CD8-positive, alpha-beta memory T cell (primary cell): ENCODE measurements at places on chromosomes 7 and 10. TPM values are rescaled to one million over a fixed set of nuclear protein-coding genes. Genes with fewer than 3 reads are reported as not detected.

- DNase-seq: no peak
Observed at GRCh38 chr10:36324831-36325230, 682.7 kb upstream of the FZD8 start.

- DNase-seq: no peak
Observed at GRCh38 chr10:1203704-1204103, 147.5 kb downstream of the WDR37 start.

DNA sequence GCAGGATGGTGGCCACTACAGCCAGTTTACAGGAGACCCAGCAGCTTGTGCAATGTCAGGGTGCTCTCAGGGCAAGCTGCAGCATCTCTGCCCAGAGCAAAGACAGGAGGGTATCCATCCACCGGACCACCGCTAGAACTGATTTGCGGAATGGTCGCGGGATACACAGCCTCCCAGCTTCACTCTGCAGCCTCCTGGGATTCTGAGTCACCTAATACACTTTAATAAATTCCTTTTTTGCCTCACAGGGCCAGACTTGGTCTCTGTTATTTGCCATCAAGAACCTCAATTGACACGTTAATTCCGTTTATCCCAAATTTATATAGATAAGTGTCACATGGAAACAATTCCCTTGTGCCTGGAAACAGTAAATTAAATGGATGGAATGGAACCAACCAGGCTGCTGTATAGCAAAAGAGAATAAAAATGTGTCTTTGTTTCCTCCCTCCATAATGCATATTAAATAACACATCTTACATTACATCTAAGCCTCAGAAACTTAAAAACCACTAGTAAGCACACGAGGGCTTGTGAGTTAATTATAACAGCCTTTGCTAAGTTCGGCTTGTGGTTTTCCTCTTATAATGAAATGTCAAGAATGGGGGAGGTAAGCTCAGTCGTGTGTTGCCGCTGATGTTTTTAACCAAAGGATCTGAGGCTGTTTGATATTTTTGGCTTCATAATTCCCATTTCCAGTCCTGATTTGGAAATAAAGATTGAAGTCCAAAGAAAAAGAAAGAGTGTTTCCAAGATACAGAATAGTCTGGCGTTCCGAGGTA, 52.1 kb downstream of the ADRB1 start:
- DNase-seq: no peak

DNA sequence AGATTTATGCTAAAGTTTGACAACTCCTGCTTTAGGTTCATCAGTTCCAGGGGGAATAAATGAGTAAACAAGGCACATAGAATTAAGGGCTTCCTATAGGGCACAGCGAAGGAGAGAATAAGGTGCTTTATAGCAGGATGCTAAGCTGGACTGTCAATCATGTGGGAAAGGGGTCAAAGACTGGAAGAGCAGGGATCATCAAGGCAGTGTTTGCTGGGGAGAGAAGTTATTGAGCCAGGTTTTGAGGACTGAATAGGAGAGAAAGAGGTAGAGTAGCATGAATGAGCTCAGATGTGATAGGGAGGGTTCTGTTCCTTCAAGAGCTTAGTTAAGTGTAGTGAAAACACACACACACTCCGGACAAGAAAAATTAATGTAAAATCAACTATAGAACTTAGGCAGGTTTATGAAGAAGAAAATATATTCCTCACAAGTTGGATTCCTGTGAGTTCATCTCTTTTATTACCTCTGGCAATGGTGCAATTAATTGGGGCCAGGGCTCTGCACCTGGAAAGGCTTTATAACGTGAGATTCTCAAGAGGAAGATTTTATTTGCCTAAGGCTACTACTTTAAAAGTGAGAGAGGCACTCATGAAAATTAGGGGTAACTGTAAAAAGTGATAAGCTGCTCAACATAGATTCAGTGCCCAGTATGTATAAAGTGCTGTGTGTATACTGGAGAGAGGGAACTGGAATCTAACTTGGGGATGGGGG, 222.4 kb downstream of the AUTS2 start:
- no peak for DNase-seq

- DNase-seq: no peak
Observed at GRCh38 chr10:132188331-132188730, 1.6 kb downstream of the DPYSL4 start.

DNA sequence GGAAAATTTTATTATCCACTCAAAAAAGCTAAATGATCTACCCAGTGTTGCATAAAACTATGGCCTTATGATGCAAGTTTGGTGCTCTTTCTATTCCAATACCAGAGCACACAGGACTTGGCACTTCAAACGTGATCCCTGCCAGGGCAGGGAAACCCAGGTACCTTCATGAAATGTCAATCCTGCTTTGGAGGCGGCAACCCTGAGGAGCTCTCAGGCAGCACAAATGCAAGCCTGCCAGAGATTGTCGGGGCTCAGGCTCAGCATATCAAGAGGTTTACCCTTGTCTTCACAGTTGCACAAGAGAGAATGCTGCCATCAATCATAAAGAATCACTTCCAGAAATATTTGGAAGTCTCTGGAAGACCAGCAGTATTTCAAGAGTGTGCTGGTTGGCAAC, 151.5 kb downstream of the GLI3 start:
- no peak for DNase-seq

DNA sequence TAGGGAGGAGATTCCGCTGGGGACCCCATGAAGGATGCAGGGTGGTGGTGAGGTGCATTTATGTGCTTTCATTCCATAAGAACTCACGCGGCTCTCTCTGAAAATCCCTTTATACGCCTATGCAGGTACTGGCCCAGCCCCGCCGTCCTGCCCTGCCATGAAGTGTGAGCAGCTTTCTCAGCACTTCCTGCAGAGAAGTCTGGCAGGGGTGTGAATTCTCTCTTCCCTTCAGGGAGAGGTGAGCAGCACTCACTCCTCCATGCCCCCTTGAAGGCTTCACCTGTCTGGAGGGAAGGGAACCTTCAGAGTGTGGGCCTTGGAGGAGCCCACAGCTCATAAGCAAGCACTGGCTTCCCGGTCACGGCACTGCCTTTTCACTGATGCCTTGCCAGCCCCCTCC, 34.0 kb downstream of the PPP2R2D start:
- no peak for DNase-seq

GRCh38 chr10:60021361-60021760, 115.0 kb upstream of the CCDC6 start:
- no peak for DNase-seq

GRCh38 chr10:130854151-130854550, 457.4 kb downstream of the TCERG1L start:
- DNase-seq: no peak

GRCh38 chr10:116164291-116164690, 108.7 kb downstream of the GFRA1 start:
- DNase-seq: no peak

- no peak for DNase-seq
Observed at GRCh38 chr10:49415846-49416245, 20.0 kb upstream of the DRGX start.

GRCh38 chr7:140923358-140924006, 1.2 kb downstream of the BRAF start:
- no peak for DNase-seq

DNA sequence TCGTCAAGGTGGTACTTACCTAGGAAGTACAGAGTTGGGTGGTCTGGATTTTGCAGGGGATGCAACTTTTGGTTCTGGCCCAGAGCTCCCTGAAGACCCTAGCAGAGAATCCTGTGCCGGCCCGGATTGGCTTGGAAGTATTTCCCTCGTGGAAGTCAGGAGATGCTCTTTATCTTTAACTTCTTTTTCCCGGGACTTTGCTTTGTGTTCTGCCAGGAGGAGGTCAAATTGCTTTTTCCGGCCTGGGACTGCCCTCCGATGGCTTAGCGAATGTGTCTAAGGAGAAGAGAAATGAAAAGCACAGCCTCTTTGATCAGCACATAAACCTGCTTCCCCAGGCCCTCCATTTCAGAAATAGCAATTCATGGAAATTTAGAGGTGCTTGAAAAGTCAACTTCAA, 57.0 kb upstream of the EFCAB10 start:
- DNase-seq: no peak

DNA sequence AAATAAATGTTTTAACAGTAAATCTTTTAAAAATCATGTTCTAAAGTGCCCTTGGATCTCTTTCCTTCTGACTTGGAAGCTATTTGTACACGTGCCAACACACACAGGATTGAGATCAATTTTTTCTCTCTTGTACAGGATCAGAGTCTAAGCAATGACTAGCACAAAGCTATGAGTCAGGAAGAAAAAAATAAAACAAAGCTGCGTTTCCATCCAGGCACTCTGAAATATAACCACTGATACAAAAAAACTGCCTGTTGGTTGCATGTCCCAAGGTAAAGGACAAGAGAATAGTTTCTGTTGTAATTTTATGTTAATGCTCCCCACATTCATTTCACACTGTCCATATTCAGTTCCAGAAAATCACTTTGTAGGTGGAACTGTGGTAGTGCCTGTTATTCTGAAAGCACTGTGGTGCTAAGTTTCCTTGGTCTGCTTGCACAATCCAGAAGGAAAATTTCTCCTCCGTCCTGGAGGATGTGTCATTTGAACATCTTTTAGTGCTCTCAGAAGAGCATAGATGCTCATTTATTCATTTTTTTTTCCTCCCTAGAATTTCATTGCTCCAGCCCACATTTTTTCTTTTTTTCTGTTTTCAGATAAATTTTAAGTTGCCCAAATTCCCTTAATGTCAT, 113.4 kb downstream of the PLXDC2 start:
- no peak for DNase-seq

- DNase-seq: no peak
Observed at GRCh38 chr7:111650456-111650999, 88.2 kb upstream of the IMMP2L start.

DNA sequence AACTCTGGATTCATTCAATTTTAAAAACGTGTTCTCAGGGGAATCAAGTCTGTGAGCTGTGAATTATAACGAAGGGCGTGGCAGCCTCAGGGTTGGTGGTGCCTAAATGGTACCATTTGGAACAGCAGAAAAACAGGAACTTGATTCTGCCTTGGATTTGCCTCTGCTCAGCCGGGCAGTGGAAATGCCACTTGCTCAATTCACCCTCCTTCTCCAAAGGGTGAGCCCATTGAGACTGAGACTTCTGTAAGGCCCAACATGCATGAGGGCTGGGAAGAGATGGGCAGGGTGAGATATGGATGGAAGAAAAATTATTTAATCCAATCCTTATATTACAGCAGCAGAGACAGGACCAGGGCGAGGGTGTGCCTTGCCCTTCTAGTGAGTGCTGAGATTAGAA, 107.1 kb upstream of the HABP2 start:
- DNase-seq: no peak

DNA sequence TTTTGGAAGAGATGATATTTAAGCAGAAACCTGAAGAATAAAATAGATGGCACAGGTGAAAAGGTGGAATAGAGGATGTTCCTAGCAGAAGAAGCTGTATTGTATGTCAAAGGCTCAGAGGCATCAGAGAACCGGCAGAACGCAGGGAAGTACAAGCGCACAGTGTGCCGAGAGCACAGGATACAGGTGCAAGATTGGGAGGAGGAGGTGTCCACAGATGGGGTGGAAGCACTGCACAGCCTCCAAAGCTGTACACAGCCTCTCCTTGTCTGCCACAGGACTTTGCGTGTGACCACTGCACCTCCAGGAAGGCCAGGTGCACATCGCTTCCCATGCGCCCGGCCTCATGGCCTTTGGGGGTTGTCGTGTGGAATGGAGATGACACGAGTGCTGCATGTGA, 23.3 kb upstream of the SEC61G start:
- no peak for DNase-seq

- no peak for DNase-seq
Observed at GRCh38 chr10:35895331-35895730, 253.2 kb upstream of the FZD8 start.

DNA sequence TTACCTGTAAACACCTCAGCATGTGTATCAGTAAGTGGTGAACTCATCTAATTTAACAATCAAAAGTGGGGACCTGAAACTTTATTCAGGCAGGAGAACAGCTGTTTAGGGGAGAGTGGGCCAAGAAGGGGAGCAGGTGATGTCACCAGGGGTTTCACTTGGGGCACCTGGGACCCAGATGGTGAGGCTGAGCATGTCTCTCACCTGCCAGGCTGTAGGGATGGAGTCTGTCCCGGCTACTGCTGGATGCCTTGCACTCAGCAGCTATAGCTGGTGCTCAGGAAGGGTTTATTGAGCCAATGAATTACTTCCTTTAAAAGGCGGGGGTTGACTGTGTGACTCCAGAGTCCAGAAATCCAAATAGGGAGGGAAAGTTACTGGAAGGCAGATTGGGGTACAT, 23.0 kb downstream of the CDH23 start:
- no peak for DNase-seq

GRCh38 chr10:64873088-64873487, 1351.9 kb downstream of the REEP3 start:
- no peak for DNase-seq

DNA sequence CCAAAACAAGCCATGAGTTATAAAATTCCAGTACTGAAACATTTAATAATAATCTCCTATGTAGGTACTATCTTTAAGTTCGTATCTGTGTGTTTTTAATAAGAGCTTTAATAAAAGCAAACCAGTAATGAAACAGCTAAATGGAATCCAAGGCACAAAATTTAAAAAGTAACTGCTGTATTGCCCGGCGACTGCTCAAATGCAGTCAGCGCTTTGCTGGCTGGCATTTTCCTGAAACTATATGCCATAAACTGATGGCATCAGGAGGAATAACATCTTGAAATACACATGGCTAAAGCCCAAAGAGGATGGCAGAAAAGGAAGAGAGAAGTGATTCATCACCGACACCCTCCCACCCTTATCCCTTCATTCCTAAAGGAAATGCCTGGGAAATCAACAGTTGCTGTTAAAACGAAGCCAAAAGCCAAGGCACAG, 133.1 kb downstream of the CUBN start:
- no peak for DNase-seq

DNA sequence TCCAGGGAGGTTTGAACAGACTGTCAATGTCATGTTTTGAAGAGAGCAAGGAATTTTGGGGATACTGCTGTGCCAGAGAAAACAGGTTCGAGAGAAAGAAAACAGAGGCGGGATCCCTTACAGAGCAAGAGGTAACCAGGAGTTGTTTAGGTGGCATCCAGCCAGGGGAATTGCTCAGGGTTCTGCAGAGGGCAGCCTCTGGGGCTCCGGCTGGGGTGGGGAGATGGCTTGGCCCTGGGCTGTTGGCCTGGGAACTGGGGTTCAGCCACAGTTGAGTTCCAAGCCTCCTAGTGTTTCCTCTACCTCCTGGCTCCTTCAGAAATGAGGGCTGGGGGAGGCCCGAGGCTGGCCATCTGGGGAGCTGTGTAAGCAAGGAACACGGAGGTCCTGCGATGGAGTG, 68.0 kb downstream of the CAMK1D start:
- no peak for DNase-seq

Gene OR13A1
- total RNA-seq: not detected

Gene GDF2
- not detected for total RNA-seq

Gene GTF2IRD1
- total RNA-seq: 0.42 TPM

Gene KIAA1549
- 1.1 TPM for total RNA-seq

Gene NUTM2E
- total RNA-seq: 0.11 TPM

Gene MYOF
- 57.0 TPM for total RNA-seq

Gene STEAP1
- not detected for total RNA-seq

Gene DNAJC12
- total RNA-seq: 12.7 TPM

Gene CPN1
- total RNA-seq: not detected

Gene MRLN
- total RNA-seq: not detected
